ENCODE measurements at places on chromosomes 4 and X. TPM values are rescaled to one million over a fixed set of nuclear protein-coding genes. Genes with fewer than 3 reads are reported as not detected.

The KCTD8 gene
- 2.4 TPM for total RNA-seq

The EPHA5 gene
- total RNA-seq, result 107 TPM

The UGT2A1 gene
- not detected for total RNA-seq

The MAGED2 gene
- total RNA-seq, result 246 TPM

The EGF gene
- under 0.01 TPM for total RNA-seq

The MAGEB2 gene
- not detected for total RNA-seq

The NUDT11 gene
- 115 TPM for total RNA-seq

The UGT2A3 gene
- not detected for total RNA-seq

The CTAG2 gene
- not detected for total RNA-seq

Measured in frontal cortex (tissue), 4 donors.